ENCODE measurements at places on chromosomes 5 and 9.

DNA sequence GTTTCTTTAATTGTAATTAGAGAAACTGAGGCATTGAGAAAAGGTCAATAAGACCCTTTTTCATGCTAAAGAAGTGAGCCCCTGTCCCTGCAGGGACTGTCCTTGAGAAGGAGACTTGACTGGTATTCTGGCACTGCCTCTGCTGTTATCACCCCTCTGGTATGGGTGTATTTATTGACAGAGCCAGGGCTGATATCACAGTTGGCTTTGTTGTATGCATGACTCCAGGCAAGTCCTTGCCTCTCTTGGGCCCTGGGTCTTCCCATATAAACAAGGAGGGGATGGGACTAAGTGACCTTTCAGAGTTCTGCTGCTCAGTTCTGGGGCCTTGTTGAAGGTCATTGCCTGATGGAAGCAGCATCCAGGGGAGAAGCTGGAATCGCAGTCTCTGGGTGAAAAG is 71.8 kb upstream of the PPARGC1B start:
- no peak for DNase-seq

DNA sequence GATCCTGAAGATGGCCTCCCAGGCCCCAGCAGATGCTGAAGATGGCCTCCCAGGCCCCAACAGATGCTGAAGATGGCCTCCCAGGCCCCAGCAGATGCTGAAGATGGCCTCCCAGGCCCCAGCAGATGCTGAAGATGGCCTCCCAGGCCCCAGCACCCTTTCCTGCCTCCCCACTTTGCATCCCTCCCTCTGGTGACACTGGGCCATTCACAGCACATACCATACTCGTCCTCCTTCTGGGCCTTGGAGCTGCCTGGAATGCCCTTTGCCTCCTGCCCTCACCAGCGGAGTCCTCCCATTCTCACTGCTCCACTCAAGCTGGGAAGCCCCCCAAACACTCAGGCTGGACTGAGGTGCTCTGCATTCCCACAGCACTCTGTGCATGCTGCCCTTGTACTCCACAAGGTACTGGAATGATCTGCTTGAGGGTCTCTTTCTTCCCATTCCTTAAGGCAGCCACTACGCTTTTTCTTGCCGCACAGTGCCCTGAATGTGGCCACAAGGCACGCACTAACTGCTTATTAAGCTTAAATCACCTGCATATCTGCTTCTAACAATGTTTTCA is 550.0 kb downstream of the BNC2 start:
- no peak for DNase-seq

GRCh38 chr9:31908158-31908890 is 476.1 kb upstream of the ACO1 start:
- DNase-seq = no peak

DNA sequence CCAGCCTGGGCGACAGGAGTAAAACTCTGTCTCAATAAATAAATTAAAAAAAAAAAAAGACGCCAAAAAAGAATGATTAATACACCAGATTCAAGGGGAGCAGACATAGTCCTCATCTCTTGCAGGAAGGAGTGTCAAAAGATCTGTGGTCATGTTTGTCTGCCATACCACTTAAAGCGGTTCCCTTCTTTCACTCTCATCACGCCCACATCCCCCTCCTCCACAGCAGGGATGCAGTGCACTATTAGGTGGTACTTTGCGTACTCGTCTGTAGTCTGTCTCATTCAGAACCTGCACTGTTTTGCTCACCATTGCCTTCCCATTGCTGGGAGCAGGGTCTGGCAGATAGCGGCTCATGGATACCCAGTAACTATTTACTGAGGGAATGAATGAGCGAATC is 11.2 kb downstream of the CDHR2 start:
- DNase-seq = peak; percentile 61

GRCh38 chr5:135241536-135241935 is 157.5 kb downstream of the MACROH2A1 start:
- DNase-seq = no peak

- no peak for DNase-seq
These were observed 735 bp downstream of the PTGR1 start for GRCh38 chr9:111598733-111599091.

DNA sequence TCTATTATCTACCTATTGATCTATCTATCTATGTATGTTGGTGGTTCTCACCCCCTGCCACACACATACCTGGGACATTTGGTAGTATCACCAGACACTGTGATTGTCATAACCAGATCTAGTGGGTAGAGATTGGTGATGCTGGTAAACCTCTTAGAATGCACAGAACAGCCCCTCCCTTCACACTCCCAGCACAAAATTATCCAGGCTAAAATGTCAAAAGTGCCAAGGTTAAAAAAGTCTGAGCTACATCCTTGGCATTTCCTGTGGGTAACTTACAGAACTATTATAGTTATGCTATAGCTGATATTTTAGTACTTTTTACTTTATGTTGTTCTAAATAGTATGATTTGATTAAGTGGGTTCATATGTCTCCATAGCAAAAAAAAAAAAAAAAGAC is 151.0 kb downstream of the FER start:
- no peak for DNase-seq

DNA sequence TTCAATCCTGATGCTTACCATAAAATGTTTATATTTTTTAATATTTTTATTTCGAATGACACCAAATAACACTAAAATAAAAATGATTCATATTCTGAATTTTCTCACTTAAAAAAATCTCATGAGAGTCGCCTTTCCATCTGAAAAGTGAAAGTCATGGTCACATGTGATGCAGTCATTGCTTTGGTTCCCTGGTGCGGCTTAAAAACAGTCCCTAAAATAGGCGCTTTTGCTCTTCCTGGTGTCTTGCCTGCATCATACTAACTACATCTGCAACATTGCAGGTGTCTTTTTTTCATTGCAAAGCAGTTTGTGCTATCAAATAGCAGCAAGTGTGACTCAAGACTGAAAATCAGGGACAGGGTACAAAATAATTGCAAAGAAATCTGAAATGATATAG is 185.2 kb upstream of the NREP start:
- no peak for DNase-seq

- no peak for DNase-seq
These were observed 61.0 kb upstream of the ADAMTS19 start for GRCh38 chr5:129399069-129399468.

- DNase-seq = no peak
These were observed 150.8 kb upstream of the NR3C1 start for GRCh38 chr5:143554187-143554717.

DNA sequence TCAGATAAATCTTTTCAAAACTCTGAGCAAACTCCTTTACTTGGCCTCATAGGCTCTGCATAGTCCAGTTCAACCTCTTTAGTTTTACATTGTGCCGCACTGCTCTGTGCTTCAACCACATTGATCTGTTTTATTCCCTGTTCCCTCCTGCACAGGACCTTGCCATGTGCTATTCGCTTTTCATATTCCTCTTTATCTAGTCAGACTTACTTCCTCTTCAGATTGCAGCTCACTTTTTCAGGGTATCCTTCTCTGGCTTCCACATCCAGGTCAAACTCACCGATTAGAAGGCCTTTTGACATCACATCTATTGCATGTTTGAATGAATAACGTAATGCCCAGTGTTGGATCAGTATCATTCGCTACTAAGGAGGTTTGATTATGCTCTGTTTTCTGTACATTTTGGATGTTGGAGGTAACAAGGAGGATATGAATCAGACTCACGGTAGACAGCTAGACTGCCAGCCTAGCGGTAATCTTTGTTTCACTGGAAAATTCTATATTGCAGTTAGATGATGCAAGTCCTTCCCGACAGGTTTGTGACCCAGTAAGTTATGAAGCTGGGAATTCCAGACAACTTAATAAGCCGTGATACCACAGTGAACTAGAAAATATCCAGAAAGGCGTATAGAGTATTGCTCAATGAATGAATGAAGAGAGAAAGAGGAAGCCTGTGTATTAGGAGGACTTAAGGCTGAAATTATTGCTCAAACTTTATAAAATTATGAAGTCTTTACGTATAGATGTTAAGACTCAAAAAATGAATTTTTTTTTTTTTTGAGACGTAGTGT is 65.7 kb downstream of the IQGAP2 start:
- no peak for DNase-seq

DNA sequence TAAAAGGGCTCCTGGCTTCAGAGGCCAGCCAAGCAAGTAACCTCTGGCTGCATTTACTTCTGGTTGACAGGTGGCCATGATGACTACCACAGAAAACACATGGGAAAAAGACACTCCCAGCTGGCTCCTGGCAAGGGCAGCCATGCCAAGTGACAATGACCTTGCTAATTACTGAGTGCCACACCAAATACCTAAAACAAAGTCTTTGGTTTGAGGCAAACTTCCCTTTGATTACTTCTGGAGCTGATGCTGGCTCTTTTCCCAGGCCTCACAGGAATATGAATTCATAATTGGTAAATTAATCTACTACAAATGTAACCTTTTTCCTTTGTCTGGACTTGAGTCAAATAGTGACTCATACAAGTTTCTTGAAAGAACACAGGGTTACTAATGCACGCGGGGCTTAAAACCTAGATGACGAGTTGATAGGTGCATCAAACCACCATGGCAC is 61.0 kb downstream of the LPAR1 start:
- no peak for DNase-seq

DNA sequence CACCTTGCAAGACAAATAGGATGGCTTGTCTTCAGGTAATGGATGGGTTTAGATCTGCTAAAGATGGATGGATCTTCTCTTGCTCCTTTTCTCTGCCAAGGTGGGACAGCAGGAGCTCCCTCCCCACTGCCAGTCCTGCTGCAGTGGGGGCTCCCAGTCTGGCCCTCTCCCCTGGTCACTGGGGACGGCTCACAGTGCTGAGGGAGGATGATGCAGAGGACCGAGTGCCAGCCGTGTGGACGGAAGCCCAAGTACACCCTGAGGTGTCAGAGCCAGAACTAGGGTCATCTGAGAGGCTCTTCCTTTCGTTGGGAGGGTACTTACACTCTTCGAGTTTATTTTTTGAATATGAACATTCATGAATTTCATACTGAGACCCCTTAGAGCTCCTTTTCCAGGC is 5.7 kb downstream of the CCDC69 start:
- DNase-seq = no peak

- DNase-seq = peak; percentile 4
These were observed 158.1 kb downstream of the C9orf152 start for GRCh38 chr9:110049699-110050450.

- no peak for DNase-seq
These were observed 77.2 kb downstream of the HMGCR start for GRCh38 chr5:75414241-75414640.
